ENCODE measurements at places on chromosomes 4 and X.

GRCh38 chrX:28675173-28675572 lies 87.9 kb downstream of the IL1RAPL1 start:
- peak; percentile 21 for DNase-seq

DNA sequence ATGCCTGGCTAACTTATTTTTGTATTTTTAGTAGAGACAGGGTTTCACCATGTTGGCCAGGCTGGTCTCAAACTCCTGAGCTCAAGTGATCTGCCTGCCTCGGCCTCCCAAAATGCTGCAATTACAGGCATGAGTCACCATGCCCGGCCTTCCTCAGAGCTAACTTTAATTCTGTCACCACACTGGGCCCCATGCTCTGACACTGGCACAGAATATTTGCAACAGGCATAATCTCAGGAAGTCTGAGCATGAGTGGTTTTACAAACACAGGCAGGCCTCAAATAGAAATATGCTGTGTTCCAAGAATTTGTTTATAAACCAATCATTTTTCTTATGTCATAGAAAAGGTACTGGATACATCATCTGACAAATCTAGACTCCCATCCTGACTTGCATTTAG lies 32.7 kb upstream of the FAM9C start:
- no peak for DNase-seq

- no peak for DNase-seq
These were observed 743.8 kb upstream of the ATOH1 start for GRCh38 chr4:93084599-93085305.

GRCh38 chrX:39842281-39842973 lies 255.3 kb downstream of the BCOR start:
- no peak for DNase-seq

DNA sequence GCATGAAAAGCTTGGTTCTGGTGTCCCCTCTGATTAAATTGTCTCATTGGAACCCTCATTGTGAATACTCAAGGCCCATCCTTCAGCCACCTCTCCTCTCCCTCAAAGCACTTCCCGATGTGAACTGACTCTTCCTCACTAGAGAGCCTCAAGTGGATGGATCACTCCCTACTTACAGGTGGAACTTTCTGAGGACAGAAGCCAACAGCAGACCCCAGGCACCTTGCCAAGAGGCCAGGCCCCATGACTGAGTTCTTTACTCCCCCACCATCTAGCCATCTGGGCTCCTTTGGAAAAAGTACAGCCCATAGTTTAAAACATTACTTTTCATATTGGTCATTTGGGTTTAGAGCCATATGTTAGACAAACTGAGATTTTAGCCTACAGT lies 224.1 kb downstream of the SHROOM3 start:
- DNase-seq = peak; percentile 50

DNA sequence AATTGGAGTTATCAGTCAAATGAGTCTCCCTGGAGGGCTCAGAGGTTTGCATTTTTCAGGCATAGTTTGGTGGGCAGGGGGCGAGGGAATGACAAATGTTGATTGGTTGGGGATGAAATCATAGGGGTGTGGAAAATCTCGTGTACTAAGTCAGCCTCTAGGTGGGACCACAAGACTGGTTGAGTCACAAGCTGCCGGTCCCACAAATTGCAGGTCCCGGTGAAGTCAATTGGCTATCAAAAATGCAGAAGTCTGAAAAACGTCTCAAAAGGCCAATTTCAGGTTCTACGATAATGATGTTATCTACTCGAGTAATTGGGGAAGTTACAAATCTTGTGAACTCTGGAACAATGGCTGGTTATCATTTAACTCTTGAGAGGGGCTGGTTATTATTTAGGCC lies 98.8 kb upstream of the DHX15 start:
- DNase-seq = peak; percentile 13

GRCh38 chrX:16855363-16856075 lies 14.6 kb downstream of the RBBP7 start:
- DNase-seq = peak; percentile 32

DNA sequence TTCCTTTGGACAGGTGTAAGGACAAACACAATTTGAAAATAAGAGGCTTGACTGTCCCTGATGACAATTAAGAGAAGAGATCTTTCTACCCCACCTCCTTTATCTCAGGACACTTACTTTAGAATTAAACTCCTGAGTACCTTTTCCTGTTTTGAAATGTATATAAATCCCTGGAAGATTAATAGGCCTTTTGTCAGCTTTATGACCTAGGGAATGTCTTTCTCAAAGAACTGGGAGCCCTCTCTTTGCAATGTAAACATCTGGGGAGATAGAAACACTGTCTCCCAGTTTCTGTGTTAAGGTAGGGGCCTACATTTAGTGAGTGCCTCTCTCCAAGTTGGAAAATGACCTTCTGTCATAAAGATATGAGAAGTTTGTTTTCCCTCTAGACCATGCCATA lies 31.7 kb downstream of the AGA start:
- DNase-seq = no peak

DNA sequence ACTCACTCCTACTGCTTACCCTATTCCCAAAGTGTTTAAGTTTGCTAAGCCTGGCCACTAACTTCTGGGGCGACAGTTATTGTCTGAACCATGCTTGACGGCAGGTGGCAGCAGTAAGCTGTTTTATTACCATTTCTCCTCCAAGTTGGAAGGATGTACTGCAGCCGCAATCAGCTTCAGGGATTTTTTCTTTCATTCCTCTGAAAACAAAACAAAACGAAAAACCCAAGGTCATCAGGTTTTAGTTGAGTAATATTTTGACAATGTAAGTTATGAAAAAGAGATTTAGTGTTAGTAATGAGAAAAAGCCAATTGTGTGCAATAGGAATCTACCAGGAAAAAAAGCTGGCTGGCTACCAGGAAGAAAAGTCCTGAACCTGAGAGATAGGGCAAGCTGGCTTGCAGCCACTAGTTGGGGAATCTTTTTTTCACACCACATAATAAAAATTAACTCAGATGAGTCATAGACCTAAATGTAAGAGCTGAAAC lies 13.2 kb upstream of the RAB9B start:
- peak; percentile 81 for DNase-seq

GRCh38 chr4:133969202-133969848 lies 232.3 kb downstream of the PABPC4L start:
- DNase-seq = peak; percentile 85

DNA sequence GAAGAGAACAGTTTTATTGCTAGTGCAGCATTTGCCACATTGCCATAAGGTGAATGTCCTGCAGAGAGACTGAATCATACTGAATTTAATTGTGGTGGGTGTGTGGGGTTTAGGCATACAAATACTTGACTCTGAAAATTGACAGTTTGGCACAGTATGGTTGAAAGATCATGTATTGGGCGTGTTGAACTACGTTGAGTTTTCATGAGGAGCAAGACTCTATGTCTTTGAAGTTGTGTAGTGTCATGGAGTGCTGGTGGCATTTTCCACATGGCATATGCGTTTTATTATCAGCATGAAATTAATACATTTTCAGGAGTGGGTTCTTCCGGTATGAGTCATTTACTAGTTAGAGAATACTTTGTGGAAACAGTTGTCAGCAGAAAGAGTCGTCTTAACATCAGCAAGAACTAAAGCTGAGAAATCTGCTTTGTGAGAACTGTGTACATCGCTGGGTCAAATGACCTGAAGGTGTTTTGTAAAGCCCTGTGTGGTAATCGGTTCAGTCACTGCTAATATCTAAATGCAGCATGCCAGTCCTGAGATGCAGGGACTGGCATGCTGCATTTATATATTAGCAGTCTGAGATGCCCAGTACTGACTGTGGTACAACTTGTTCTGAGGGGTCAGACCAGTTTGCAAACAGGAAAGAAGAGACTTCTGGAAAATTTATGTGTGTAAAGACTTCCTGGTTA lies 50.3 kb downstream of the ARHGAP10 start:
- DNase-seq = peak; percentile 38
